ENCODE measurements at places on chromosomes 13 and 19.

GRCh38 chr19:45184115-45184514 is 5.5 kb downstream of the BLOC1S3 start:
- DNase-seq = no peak

- no peak for DNase-seq
Measured at GRCh38 chr13:21837841-21838551, 167.1 kb downstream of the FGF9 start.

DNA sequence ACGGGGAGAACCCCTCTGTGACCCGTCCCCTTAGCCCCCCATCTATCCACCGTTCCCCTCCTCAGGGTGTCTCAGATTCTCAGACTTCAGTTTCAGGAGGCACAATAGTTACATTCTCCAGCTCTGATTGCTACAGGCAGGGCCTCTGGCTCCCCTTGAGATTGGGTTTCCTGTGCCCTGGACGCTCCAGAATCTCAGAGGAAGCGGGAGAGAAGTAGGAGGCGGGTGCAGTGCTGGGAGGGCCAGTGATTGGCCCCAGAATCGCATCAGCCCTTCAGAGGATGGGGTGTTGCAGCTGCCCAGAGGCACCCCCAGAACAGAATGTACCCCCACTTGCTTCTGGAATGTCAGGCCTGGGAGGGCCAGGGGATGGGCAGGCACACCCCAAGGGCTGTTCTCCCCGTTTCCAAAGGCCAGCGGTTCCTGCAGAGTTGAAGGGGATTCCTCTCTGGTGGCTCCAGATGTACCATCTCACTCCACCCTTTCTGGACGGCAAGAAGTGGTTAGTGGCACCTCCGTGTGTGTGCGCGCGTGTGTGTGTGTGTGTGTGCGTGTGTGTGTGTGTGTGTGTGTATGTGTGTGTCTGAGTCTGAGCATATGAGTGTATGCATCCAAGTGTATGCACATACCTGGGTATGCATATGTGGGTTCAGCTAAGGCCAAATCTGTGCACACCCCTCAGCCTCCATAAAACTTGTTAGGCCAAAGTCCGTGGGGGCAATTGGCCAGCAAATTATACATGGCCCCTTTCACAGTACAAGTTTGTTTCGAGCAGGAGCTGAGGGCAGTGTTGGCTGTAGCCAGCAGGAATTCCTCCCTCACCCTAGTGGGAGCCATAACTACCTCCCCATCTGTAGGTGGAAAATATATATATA is 35.5 kb downstream of the LYL1 start:
- no peak for DNase-seq

DNA sequence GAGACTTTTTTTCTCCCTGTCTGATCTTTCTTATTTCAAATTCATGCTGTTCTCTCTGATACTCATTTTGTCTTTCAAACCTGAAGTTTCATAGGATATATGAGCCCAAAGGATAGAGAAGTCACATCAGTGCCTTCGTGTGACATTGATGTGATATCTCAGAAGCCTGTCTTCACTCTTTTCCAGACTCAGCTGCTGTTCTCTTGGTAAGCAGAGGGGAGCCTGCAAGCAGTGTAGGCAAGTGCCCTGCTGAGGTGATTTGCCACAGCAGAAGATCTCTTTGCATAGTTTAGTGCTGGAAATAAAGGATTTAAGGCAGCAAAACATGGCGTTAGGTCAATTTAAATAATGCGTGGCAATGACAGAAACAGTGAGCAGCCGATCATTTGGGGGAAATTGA is 346.7 kb downstream of the ITGBL1 start:
- no peak for DNase-seq

- DNase-seq = no peak
Measured at GRCh38 chr13:42553098-42554046, 20.6 kb upstream of the TNFSF11 start.

DNA sequence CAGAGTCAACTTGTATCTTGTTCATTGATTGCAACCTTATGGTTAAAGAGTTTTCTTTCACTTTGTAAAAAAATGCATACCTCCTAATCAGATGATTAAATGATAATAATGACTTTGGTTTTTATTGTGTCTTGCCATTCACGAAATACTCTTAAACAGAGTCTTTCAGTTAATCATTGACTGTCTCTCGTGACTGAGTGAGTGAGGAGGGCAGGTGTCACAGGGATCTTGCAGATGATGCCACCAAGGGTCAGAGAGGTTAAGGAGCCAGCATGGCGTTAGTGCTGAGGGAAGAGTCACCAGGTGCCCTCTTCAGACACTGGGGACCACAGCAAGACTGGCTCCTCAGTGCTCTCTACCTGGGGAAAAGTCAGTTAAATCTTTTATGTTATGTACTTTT is 8.0 kb downstream of the GPATCH1 start:
- DNase-seq = no peak

DNA sequence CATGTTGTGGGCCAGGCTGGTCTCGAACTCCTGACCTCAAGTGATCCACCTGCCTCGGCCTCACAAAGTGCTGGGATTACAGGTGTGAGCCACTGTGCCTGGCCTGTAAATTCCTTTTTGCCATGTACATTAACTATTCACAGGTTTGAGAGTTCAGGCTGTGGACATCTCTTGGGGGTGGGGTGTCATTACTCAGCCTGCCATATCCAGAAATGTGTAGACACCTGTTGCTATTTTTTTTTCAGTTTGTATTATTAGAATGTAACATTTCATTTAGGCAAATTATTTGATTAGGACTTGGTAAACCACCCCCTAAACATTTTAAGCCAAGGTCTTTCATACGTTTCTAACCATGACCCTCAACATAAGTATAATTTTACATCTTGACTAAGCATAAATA is 20.5 kb downstream of the ZNF227 start:
- no peak for DNase-seq

DNA sequence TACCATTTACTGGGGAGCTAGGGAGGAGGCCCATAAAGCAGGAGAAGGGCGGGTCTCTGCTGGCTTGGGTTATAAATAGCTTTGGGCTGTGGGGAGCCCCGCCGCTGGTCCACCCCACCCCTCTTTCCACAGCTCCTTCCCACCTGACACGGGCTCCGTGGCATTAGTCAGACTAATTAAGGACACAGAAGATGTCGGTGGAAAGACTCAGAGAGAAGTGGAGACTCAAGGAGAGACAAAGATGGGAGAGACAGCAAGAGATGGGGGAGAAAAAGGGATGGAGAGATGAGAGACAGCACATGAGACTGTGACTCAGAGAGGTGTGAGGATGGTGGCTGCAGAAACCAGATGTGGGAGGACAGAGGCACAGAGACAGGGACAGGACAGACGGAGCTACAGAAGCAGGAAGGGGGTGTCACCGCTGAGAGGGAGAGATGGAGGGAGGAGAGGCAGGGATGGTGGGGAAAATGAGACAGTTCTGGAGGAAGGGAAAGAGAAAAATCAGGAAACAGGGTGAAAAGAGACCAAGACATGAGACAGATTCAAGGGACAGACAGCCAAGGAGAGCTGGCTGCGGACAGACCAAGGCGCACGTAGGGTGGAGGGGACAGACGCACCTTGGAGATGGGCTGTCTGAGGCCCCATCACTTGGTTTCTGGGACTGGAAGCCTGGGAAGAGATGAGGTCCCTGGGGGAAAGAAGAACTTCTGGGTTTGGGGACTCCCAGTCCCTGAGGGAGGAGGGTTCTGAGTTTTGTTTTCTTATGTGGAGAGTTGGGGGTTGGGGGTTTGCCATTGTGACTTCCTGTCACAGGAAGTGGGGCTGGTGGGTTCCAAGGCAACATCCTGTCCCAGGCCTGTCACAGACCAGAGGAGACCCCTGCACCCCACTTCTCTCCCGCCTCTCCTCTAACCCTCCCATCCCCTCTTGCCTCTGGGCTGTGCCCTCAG is 4.1 kb downstream of the ARHGEF1 start:
- no peak for DNase-seq

GRCh38 chr13:60893801-60894200 is 496.8 kb downstream of the TDRD3 start:
- no peak for DNase-seq

DNA sequence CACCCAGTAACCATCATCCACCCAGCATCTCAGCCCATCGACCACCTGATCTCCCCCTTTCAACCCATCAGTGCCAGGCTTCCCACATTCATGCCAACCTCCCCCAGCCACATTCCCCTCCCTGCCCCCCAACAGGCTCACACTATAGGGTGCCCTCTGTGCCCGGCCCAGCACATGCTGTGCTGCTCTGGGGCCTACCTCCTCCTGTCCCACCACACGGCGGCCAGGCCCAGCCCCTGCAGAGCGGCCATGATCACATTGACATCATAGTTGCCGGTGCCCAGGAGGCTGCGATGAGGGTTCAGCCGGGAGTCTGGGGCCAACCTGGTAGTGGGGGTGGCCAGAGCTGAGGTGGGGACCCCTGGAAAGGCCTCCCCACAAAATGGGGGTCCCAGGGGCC is 3.6 kb downstream of the JOSD2 start:
- DNase-seq = no peak

- no peak for DNase-seq
Measured at GRCh38 chr19:3389876-3390371, 23.5 kb downstream of the NFIC start.

GRCh38 chr19:1311543-1312091 is 25.9 kb downstream of the EFNA2 start:
- no peak for DNase-seq

DNA sequence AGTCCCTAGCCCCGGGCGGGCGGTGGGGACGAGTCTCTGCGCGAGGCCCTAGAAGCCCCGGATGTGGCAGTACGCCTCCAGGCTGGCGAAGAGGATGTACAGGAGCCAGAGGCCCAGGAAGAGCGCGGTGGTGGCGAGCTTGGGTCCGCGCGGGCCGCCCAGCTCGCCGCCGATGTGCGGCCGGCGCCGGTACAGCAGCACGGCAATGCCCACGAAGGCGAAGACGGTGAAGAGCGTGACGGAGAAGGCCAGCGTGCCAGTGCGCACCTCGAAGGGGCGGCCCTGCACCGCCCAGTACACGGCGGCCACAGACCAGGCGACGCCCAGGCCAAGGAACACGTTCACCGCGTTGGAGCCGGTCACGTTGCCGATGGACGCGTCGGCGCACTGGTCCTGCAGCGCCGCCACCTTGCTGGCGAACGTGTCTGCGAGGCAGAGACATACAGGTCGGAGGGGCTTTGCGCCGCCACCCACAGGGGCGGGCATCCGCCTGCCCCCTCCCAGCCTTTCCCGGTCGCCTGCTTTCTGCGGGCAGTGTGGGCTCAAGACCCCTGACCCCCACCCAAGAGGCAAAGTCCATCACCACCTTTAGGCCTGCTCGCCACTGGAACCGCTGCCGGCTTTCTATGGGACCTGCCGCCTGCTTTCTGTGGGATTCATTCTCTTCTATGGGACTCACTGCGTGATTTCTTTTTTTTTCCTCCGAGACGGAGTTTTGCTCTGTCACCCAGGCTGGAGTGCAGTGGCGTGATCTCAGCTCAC is 10.9 kb upstream of the MEIS3 start:
- no peak for DNase-seq

DNA sequence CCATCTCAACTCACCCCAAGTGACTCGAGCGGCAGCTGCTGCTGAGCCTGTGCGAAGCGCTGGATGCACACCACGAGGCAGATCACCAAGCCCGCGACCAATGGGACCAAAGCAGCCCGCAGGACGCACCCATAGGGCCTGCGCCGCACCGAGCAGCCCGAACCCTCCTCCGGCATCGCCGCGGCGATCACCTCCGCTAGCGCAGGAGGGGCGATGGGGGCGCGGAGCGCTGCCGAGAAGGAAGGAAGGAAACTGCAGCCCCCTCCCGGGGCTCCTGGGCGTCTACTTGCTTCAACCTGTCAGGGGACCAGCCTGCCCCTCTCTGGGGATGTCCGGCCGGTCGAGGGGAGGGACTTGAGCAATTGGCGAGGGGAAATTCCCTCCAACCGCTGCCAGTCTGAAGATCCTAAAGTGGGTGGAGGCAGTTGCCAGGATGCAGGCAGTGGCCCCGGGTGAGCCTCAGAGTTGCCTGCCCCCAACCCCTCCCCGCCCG is at the start of gene CD70:
TSS of gene CD70 (minus strand) at position 324 of the 493 bp plus-strand sequence. CDS start at position 176, 148 bp downstream.
- peak; percentile 59 for DNase-seq

DNA sequence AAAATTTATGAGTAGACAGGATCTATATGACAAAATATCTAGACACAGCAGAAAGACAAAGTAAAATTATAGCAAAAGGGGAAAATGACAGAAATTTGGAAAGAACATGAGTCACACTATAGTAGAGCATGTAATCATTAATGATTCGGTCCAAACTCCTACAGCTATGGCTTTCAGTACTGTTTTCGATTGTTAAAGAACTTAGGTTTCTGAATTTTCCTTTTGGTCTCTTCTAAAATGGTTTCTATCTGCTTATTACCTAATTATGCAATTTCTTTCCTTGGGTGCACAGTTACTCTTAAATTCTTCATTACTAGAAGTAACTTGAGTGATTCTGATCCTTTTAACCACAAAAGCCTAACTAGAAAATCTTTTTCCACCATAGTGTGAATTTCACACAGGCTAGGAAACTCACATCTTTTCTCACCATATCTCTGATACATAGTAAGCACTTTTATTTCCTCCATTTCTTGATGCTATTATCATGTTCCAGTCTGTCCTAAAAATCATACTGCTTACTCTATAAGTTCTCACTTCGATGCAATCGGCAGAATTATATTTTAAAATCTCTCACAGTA is 1101.4 kb downstream of the PCDH9 start:
- DNase-seq = no peak

GRCh38 chr19:5713228-5713627 is 6.7 kb downstream of the LONP1 start:
- no peak for DNase-seq

GRCh38 chr19:56670961-56671612 is 470 bp downstream of the ZNF835 start:
- peak; percentile 21 for DNase-seq

DNA sequence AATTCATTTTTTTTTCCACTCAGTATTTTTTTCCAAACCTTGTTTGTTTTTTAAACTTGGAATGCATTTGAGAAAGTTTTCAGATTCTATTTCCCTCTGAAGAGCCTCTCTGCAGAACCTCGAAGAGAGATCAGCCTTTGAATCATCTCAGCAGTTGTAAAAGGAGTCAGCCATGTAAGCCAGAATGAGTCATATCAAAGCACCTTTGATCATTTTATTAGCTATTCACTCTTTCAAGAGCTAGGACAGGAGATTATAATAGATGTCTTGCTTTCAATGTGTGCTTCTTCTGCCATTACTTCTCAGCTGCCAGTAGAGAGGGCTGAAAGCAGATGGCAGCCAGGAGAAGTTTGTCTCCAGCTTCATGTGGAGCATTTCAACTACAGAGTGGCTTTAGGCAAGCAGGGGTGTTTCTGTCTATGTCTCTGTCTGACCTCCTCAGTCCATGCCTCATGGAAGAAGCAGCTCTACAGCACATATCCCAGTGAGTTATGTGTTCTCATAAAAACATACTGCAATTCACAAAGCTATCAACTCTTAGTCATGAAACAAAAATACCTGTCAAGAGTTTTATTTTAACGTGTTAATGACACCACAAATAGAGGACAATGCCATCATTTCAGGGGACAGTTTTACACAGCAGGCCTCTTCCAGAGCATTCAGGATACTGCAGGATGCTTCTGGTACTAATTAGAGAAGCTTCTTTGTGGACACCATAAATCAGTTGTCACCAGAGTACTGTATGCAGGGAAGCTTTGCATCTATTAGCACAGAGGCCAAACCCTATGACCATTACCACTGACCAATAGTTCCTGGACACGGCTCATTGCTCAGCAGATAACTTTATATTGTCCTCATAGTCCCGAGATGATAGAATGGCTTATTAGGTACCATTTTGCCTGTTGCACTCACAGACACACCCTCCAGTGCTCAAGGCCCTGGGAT is 94.3 kb downstream of the NHLRC3 start:
- no peak for DNase-seq
